T-helper 1 cell treated with Interleukin-12 subunit alpha and Interleukin-12 subunit beta and Interleukin-4 antibody, amounts not matched to agents 30 ng/mL and 1 ng/mL, for 36 hours (primary cell): ENCODE measurements at places on chromosomes 13 and 19. TPM values are rescaled to one million over a fixed set of nuclear protein-coding genes. Genes with fewer than 3 reads are reported as not detected.

Gene ATP5F1D
- total RNA-seq: 161 and 183 TPM in 2 replicates

Gene TMPRSS9
- total RNA-seq: not detected in 2 replicates

Gene SPINT2
- 75.5 and 82.3 TPM in 2 replicates for total RNA-seq

Gene JAK3
- 336 and 345 TPM in 2 replicates for total RNA-seq

Gene PCSK4
- 1.0 and 1.5 TPM in 2 replicates for total RNA-seq

Gene CKM
- not detected in 2 replicates for total RNA-seq

Gene NKPD1
- 0.07 and 0.22 TPM in 2 replicates for total RNA-seq

Gene ONECUT3
- total RNA-seq: not detected in 2 replicates

Gene LPAR6
- 20.3 and 21.9 TPM in 2 replicates for total RNA-seq

Gene ICAM5
- total RNA-seq: 0.10 and 0.37 TPM in 2 replicates

Gene ZNF296
- 1.8 and 2.3 TPM in 2 replicates for total RNA-seq

Gene PEAK3
- 1.2 TPM in 2 replicates for total RNA-seq
